Fibroblast of the aortic adventitia (primary cell): ENCODE measurements at places on chromosomes 16 and 17. TPM values are rescaled to one million over a fixed set of nuclear protein-coding genes. Genes with fewer than 3 reads are reported as not detected.

The PRSS27 gene
- 0.65 and 1.3 TPM in 2 replicates for total RNA-seq

GRCh38 chr17:62870030-62870541, 62.0 kb upstream of the MARCHF10 start:
- DNase-seq, result peak; percentile 32

The CCT6B gene
- 3.2 and 12.0 TPM in 2 replicates for total RNA-seq

DNA sequence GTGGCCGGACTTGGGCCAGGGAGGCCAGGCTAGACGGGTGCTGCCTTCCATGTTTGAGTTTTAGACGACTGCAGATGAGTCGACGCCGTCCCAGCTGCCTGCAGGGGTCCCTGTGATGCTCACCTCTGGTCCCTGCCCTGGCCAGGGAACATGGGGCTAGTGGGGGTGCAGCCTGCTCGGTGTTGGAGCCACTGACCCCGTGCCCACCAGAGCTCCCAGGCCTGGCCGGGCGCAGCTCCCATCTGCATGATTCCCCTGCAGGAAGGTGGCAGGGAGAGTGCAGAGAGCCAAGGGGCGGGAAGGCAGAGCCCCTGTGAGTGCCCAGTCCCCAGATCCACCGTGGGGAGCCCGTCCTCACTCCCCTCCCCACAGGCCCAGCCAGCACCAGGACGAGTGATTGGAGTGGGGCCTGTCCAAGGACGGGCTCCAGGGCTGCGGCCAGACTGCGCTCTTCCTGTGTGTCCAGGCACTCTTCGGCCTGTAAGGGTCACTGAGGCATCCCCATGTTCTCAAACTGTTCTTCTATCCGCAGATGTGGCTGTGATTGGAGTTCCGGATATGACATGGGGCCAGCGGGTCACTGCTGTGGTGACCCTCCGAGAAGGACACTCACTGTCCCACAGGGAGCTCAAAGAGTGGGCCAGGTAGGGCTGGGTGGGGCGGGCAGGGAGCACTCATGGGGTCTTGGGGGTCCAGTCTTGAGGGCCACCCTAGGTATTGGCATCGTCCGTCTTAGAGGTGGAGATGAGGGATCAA, 26.0 kb upstream of the CDH15 start:
- DNase-seq, result no peak

The HID1 gene
- 0.33 and 0.90 TPM in 2 replicates for total RNA-seq

- no peak for DNase-seq
Measured at GRCh38 chr16:11550791-11551498, 35.8 kb downstream of the LITAF start.

GRCh38 chr16:68384288-68385161, 63.8 kb downstream of the SMPD3 start:
- DNase-seq, result no peak

DNA sequence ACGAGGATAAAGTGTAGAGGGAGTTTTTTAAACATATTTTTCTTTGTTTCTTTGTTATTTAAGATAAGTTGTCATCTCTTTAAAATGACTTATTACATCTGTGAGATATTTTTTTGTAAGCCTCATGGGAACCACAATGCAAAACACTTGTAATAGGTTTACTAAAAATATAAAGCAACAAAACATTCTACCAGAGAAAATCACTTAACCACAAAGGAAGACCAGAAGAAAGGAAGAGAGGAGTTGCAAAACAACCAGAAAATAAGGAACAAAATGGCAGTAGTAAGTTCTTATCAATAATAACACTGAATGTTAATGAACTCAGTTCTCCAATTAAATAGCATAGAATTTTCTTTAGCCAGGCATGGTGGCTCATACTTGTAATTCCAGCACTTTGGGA, 22.9 kb downstream of the DHRS7B start:
- DNase-seq, result no peak

DNA sequence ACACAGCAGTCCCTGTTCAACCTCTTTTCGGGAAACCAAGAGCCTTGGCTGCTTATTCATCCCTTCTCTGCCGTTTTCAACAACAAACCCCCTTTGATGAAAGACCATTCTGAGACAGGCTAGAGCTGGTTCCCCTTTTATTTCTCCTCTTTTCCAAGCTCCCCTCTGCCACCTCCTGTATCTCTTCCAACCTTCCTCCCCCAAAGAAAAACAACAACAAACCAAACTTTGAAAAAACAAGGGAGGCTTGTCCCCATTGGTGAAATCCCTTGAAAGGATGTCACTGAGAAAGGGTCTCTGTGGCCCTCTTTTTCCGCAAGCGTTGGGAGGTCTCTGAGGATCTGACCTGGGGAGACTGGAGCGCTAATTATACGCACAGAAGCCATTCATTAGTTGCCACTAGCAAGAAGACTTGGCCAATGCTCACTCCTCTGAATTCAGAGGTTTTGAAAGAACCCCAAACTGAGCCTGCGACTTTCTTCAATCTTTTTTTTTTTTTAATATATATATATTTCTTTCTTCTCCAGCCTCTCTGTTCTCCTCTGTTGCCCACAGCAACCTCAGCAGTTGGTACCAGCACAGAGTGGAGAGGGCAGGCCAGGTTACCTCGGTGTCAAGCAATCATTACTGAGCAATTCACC, 101.4 kb downstream of the PITPNC1 start:
- DNase-seq, result no peak

DNA sequence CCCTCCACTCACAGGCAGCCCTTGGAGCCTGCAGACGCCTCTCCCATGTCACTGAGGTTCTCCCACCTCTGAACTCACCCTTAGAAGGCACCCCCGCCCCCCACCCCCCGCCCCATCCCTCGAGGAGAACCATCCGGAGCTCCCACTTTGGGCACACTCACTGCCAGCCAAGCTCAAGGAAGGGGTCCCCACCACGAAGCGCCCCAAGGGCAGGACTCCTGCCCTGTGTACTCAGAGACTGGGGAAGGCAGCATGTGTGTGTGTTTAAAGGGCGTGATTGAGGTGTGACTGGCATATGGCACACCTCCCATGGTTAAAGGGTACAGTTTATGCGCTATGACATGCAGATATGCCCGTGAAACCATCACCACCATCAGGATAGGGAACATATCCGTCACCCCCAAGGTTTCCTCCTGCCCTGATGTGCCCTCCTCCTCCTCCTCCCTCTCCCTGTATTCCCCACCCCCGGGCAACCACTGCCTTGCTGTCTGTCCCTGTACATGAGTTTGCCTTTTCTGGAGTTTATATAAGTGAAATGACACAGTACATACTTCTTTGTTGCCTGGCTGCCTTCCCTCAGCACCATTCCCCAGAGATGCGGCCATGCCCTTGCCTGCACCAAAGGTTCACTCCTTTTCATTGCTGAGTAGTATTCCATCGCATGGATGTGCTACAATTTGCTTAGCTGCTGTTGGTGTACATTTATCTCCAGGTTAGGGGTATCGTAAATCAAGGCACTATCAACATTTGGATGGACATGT, 14.0 kb upstream of the RBFOX3 start:
- no peak for DNase-seq

- no peak for DNase-seq
Measured at GRCh38 chr16:73730481-73731090, 566.0 kb upstream of the PSMD7 start.

- DNase-seq, result peak; percentile 14
Measured at GRCh38 chr17:57086069-57086930, 1.3 kb downstream of the AKAP1 start.

The CDR2L gene
- total RNA-seq, result 11.8 and 15.3 TPM in 2 replicates

The FGF11 gene
- 0.36 and 1.7 TPM in 2 replicates for total RNA-seq

- DNase-seq, result no peak
Measured at GRCh38 chr17:34603974-34604373, 24.6 kb downstream of the TMEM132E start.

The ITGA3 gene
- total RNA-seq, result 16.1 and 35.1 TPM in 2 replicates

DNA sequence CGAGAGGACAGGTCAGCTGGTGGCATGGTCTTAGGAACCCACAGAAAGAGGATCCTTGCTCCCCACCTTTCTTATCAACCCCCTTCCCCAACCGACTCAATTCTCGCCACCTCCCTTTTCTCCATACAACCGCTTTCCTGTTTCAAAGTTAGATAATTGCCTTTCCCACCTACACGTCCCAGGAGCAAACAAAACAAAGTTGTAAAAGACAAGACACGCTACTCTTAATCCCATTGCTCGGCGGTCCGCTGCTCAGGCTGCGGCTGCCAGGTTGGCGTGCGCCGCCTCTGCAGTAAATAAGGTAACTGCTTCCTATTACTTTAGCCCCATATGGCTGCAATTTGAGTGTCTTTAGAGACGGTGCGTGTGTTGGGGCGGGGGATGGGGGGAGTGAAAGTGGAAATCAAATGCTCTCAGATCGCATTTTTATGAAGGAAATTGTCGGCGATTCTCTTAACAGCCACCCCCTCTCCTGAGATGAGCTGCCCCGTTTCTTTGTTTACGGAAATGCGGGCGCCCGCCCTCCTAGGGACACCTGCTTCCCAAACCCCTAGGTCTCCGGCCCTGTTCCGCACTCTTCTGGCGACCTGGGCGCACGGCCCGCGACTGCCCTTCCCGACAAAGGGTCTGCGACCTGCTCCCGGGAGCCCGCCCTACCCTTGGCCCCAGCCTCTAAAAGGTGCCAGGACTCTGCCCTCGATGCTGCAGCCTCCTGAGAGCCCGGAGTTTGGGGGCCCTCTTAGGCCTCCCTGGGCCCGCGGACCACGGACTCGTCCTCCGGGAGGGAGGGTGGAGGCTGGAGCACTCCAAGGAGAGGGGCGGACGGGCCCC, 3.7 kb upstream of the CBX8 start:
- DNase-seq, result peak; percentile 45

- DNase-seq, result no peak
Measured at GRCh38 chr17:80047176-80047575, 10.7 kb downstream of the CCDC40 start.

The PRR35 gene
- not detected in 2 replicates for total RNA-seq

DNA sequence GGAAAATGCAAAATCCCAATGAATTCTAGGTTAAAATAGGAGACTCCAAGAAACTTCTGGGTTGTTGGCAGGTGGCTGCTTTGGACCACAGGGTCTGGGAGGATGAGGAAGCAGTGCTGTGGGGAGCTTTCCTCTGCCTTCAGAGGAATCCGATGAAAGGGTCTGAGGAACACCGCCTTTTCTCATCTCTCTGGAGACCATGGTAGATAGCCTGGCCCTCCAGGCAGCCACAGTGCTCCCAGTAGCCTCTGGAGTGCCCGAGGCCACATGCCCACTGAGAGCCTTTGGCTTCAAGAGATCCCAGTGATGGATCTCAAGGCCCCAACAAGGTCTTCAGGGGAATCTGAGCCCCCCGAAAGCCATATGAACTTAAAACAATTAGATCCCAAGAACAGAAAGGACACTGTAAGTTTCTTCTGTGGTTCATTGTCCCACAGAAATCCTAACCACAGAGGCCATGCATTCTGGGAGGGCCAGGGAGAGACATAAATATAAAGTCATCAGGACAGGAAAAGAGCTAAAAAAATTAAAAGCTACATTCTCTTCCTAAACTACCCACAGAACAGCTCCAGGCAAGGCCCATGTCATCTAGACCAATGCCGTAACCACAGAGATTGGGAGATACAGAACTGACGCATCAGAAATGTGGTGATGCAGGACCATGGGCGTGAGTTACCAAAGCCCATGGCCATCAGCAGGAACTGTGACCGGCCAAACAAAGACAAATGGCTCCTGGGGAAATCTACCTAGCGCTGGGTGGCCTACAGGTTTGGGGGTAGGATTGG, 24.3 kb downstream of the TK2 start:
- DNase-seq, result no peak

DNA sequence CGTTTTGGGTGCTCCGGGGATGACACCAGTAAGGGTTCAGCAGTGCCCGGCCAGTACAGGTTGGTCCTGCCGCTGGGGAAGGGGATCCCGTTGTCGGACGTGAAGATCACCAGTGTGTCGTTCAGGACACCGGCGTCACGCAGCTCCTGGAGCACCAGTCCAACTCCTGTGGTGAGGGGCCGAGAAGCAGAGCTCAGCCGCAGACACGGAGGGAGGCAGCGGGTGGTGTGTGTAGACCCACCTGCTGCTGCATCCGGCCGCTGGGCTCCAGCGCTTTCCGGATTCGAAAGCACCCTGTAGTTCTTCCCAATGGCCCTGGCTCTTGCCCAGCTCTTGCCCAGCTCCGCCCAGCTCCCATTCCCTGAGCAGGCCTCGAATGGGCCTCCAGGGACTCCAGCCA, 8.0 kb downstream of the SGSH start:
- no peak for DNase-seq

The CBFA2T3 gene
- not detected in 2 replicates for total RNA-seq

- no peak for DNase-seq
Measured at GRCh38 chr16:86388976-86389375, 121.4 kb upstream of the FOXF1 start.

The CD7 gene
- not detected in 2 replicates for total RNA-seq

- DNase-seq, result no peak
Measured at GRCh38 chr16:77220427-77220826, 21.2 kb downstream of the SYCE1L start.

DNA sequence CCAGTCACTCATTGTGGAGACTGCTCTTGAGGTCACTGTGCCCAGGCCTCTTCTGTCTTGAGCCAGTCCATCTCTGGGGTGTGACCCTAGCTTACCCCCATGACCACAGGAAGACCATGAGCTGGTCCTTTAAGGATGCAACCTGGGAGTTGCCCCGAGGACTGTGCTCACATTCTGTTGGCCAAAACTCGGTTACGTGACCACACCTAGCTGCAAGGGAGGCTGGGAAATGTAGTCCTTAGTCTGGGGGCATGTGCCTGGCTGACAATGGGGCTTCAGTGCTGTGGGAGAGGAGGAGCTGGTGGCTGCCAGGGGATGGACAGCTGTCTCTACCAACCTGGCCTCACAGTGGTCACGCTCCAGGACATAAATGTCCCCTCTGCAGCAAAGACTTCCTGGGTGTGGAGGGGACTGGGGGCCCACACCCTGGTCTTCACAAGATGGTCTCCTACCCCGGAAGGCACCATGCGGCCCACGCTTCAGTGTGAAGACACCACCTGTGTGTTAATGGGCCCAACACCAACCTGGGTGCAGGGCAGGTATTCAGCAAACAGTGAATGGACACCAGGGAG, 55.4 kb downstream of the JPH3 start:
- DNase-seq, result no peak

DNA sequence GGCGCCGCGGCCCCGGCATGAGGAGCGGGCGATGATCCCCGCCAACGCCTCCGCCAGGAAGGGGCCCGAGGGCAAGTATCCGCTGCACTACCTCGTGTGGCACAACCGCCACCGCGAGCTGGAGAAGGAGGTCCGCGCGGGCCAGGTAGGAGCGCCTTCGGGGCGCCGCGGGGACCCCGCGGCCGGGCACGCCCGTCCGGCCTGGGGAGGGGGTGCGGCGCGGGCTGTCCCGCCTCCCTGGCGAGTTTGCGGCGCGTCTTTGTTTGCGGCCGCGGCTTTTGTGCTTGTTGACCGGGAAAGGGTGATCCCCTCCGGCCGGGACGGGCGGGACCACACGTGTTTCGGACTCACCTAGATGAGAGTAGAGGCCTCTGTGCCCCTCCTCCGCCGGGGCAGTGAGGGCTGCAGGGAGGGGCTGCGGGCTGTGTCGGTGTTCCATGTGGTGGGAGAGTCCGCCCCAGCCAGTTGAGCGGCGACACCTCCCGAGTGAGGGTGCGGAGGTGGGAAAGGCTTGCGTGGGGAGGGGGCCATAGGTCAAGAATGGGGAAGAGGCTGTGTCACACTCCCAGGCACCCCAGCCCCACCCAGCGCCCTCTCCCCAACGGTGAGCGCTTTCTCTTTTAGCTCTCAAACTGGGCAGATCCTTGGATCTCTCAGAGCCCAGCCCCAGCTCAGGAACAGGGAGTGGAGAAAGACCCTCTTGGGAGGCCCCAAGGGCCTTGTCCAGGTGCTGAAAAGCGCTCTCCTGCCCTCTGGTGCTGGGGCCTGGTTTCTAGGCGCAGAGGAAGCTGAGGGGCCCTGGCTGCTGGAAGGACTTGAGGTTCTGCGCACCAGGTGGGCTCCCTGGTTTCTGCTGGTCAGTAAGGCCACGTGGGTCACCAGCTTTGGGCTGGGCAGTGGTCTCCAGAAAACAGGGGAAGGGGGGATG, 923 bp downstream of the ANKRD13B start:
- no peak for DNase-seq
